ENCODE measurements at places on chromosomes 1 and 21. TPM values are rescaled to one million over a fixed set of nuclear protein-coding genes. Genes with fewer than 3 reads are reported as not detected.

DNA sequence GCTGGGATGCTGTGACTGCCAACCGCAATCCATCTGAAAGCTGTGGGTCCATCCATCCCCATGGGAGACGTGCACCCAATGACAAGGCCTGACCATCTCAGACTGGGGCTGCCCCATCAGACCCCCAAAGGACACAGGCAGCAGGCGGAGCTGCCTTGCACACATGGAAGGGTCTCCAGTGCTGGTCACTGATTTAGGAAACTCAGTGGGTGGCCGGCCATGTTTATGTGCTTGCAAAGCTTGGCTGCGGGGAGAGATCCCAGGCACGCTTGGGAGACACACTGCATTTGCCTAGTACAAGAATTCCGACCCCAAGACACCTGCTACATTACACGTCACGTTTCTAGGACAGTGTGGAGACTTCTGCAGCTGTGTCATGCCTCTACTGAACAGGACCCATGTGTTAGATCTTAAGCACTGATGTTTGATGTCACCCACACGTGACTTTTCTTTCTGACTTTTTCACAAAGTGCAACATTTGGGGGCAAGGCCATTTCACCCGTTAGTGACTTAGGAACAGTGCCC, 181.4 kb downstream of the CLIC6 start:
- DNase-seq: no peak

DNA sequence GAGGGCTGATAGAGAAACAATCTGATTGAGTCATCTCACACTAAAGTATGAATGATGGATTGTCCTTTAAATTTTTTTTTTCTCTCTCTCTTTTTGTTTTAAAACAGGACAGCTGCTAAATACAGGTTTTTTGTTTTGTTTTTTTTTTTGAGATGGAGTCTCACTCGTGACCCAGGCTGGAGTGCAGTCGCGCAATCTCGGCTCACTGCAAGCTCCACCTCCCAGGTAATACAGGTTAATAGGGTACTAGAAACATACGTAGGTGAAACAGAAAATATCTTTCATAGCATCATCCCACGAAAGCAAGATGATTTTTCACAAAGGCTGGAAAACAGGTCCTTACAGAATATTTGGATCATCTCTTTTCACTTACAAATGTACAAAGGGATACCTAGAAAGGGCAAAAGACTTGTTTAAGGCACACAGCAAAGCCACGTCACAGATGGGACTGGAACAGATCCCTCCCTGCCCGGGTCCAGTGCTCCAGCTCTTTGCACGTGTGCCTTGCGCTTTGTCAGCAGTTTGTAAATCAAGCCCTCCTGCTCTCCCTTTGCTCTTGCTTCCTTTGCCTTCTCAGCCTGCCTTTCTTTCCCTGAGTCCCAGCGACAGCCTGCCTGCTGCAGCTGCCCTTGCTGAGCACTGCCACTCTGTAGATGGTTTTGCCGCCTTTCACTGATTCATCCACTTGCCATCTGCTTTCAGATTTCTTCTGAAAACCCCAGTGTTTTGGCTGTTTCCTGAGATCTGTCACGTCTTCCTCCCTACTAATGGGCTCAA, 171.3 kb upstream of the BEND5 start:
- DNase-seq: no peak

DNA sequence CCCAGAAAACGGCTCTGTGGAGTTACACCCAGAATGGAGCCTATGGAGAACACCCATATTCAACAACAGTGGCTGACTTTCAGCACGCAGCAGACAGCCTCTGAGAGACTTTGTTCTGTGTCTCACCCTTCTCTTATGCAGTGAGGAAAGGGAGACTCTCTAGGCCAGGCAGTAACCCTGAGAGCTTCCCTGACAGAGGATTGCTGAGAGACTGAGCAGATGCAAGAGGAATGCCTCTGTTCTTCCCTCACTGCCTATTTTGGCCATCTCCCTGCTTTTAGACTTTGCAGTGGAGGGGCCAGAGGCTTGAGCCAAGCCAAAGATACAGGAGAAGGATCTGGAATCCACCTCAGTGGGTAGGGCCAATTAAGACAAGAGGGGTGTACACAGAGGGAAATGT, 41.8 kb upstream of the SLC16A1 start:
- DNase-seq: no peak

DNA sequence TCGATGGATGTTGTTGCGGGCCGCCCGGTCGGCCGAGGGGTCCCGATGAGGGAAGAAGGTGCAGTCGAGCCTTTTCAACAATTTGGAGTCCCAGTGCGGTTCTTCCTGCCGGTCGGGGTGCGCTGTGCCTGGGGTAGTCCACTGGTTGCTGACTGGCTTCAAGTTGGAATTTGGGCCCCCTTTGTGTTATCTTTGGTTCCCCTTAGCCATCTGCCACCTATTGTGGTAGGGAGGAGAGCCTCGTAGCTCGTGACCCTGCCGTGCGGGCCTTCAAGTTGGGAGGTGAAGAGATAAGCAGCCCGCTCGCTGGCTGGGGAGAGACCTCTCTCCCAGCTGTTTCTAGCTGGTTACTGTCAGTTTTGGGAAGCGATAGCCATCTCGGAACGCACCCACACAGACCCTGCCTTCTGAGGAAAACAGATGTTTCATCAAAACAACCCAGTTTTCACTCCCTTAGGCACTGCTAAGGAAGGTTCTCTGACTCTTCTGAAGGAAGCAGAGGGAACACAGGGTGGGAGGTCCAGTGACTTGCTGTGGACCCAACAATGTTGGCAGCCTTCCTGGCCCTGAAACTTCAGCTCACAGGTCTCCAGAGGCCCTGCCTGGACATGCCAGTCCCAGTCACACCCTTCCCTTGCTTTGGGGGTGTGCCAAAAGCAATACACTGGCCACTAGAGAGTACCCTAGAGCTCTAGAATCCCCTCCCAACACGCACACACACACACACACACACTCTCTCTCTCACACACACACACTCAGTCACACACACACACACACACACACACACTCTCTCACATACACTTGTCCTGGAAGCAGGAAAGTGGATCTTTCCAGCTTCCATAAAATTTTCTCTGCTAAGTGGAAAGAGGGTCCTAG, 1.0 kb downstream of the BTG2 start:
- DNase-seq: peak; percentile 76

- no peak for DNase-seq
Measured at GRCh38 chr1:14365301-14365988, 233.0 kb upstream of the KAZN start.

DNA sequence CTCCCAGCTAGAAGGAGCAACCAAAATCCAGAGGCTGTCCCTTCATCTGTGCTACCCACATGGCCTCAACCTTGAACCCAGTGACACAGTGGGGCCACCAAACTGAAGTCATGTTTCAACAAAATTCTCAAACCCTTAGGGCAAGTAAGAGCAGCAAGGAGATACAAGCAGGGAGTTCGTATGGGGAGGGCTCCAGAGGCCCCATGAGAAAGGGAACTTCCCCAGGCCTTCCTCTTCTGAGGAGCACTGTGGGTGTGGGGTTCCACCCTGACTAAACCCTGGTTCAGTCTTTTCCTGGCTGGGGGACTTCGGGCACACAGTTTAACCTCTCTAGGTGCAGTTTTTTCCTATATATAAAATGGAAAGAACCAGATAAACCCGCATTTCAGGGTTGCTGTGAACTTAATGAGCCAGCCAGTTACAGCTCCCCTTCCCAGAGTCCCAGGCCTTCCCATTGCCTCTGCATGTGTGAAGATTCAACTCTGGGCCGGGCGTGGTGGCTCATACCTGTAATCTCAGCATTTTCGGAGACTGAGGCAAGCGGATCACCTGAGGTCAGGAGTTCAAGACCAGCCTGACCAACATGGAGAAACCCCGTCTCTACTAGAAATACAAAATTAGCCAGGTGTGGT, 8.0 kb upstream of the THEMIS2 start:
- no peak for DNase-seq

COL11A1 gene
- 89.1 TPM for polyA plus RNA-seq

DNA sequence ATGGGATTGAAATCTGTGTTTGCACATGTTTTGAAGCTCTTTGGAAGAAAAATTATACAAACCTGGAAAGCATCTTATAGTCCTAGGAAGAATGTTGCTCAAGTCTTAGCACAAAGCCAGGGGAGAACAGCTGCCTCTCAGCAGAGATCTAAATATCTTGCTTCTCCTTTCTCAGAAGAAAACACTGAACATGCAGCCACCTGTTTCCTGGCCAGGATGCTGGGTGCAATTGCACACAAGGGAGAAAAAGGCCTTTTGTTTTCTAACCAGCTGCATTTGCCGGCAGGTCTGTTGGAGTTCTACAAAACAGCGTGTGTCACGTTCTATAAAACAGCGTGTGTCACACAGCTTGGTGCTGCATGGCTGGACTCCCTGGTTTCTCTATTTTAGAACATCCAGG, 259.6 kb upstream of the PLD5 start:
- DNase-seq: no peak
